Stimulated activated CD8-positive, alpha-beta memory T cell treated with anti-CD3 and anti-CD28 coated beads, Interleukin-15, amount 100 ng/mL, for 48 hours (primary cell): ENCODE measurements at places on chromosomes 12 and 14.

- DNase-seq = no peak
Observed at GRCh38 chr12:105083031-105083430, 1.2 kb downstream of the ALDH1L2 start.

GRCh38 chr14:93929048-93929535 lies 1.9 kb downstream of the FAM181A start:
- DNase-seq = no peak

- no peak for DNase-seq
Observed at GRCh38 chr12:50517421-50518048, 12.8 kb downstream of the DIP2B start.

DNA sequence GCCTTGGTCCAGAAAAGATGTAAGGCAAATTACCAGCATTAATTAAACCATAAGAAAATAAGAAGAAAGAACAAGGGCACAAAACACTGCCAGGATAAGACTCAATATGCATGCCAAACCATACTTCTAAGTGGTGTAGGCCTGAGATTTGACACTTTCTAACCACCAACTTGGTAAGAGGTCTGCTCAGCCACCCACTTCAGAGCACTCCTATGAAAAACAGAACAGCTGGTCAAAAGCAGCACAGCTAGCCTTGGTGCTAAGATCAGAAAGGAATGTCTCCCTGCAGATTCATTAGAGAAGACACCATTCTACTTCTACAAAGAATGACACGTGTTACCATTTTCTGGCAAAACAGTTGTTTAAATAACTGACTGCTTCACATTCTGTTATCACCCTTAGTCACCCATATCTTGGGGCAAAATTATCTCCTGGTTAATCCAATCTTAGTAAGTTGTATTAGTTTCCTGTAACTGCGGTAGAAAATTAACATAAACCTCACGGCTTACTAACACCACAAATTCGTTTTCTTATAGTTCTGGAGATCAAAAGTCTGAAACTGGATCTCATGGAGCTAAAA lies 13.2 kb downstream of the RPS6KA5 start:
- no peak for DNase-seq

DNA sequence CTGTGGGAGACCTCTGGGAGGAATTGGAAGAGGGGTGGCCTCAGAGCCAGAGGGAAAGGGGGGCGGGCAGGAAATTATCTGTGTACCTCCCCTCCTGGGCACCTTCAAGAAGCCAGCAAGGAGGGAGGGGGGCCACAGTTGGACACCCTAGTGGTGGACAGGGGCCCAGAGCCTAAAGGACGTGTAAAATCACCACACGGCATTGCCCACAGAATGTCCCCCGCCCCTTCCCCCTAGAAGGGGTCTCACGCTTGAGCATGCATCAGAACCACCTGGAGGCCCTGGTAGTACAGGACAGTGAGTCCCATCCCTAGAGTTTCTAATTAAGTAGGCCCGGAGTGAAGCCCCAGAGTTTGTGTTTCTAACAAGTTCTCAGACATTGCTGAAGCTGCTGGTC lies 8.2 kb downstream of the ENDOU start:
- DNase-seq = no peak

- no peak for DNase-seq
Observed at GRCh38 chr12:131442337-131442918, 268.5 kb upstream of the SFSWAP start.

- no peak for DNase-seq
Observed at GRCh38 chr14:88504602-88505001, 50.2 kb downstream of the PTPN21 start.
